Activated CD4-positive, alpha-beta memory T cell treated with anti-CD3 and anti-CD28 coated beads, Interleukin-2, amount 10 ng/mL, durations not matched to agents 7 days and 5 days (primary cell): ENCODE measurements at places on chromosomes 2 and 18. TPM values are rescaled to one million over a fixed set of nuclear protein-coding genes. Genes with fewer than 3 reads are reported as not detected.
A peak's percentile ranks its signal among the peaks of the same experiment; 100 is the strongest.

GRCh38 chr2:148674063-148675020 lies 29.8 kb downstream of the EPC2 start:
- peak; percentile 32 for DNase-seq

DNA sequence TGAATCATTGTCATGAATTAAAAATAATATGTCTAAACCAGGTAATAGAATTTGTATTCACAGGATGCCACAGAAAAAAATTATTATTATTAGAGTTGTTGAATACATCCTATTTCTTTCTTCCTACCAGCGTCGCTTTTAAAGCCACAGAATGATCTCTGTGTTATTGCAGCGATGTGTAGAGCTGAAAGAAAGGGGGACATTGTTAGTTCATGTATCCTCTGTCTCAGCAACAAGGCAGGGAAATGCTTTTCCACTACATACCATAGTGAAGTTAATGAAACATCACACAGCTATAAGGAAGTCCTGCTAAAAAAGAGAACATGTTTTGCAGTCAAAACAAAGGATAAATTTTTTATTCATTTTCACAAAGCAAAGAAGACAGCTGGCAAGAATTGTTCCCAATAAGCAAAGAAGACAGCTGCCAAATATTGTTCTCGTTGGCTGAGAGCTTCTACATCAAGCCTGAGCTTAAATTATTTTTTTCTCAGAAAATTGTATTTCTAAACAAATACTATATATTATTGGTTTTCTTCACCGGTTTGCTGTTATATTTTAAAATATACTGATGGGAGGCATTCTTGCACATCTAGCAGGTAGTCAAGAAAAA lies 1234.4 kb downstream of the SUCLG1 start:
- DNase-seq = no peak

The MSH6 gene
- total RNA-seq = 84.1 TPM

GRCh38 chr2:208627916-208628315 lies 221.3 kb downstream of the PTH2R start:
- no peak for DNase-seq

The NOL4 gene
- total RNA-seq = not detected

GRCh38 chr2:215750763-215751162 lies 262.6 kb downstream of the MREG start:
- no peak for DNase-seq

The CXCR1 gene
- total RNA-seq = 2.7 TPM

- no peak for DNase-seq
Measured at GRCh38 chr2:99662761-99663341, 173.0 kb upstream of the REV1 start.

- DNase-seq = no peak
Measured at GRCh38 chr18:56637711-56638231, 621 bp downstream of the TXNL1 start.

The SLC39A6 gene
- 22.9 TPM for total RNA-seq

- no peak for DNase-seq
Measured at GRCh38 chr2:161172901-161173540, 12.8 kb downstream of the TANK start.

- no peak for DNase-seq
Measured at GRCh38 chr18:48831802-48832201, 119.0 kb downstream of the SMAD7 start.

- no peak for DNase-seq
Measured at GRCh38 chr2:9699139-9700108, 68.6 kb upstream of the YWHAQ start.

- no peak for DNase-seq
Measured at GRCh38 chr2:139142252-139142880, 362.2 kb upstream of the NXPH2 start.

The GALNT14 gene
- total RNA-seq = not detected

DNA sequence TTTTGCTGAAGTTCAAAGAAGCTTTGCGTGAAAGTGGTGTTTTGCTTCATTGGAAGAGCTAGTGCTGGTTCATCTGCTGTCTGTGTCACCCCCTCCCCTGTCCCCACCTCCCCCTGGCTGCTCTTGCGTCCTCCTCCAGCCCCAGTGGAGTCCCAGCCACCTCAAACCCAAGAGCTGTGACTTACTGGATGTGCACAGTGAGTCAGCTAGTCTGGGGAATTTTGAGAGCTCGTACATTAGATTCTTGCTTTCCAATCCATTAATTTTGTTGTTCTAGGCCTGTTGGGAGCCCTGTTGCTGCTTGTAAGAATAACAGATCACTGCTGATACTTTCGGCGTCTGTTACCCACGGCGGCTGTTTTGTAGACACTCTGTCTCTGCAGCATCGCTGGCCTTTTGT lies 412.1 kb downstream of the TSN start:
- no peak for DNase-seq

DNA sequence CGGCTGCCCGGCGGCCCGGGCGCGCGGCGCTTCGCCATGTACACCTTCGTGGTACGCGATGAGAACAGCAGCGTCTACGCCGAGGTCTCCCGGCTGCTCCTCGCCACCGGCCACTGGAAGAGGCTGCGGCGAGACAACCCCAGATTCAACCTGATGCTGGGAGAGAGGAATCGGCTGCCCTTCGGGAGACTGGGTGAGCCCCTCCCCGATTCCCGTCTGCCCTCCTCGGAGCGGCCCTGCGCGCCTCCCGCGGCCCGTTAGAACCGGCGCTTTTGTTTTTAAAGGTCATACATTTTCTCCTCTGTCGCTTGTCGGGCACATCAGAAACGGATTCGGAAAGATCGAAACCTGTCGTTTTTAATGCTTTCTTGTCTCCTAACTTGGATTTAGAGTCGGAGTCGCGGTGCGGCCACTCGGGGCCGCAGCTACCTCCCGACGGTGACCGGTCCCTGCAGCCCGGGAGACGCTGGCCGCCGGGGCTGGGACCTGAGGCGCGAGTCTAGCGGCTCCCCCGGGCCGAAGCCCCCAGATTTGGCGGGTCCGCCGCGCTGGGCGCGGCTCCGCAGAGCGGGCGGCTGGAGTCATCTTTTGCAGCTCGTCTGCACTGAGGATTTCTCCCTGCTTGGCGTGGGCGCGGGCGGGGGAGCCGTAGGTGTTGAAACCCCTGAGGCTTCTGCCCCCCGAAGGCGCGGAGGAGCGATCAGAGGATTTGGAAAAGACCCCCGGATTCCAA lies 519 bp downstream of the TTL start:
- peak; percentile 37 for DNase-seq

DNA sequence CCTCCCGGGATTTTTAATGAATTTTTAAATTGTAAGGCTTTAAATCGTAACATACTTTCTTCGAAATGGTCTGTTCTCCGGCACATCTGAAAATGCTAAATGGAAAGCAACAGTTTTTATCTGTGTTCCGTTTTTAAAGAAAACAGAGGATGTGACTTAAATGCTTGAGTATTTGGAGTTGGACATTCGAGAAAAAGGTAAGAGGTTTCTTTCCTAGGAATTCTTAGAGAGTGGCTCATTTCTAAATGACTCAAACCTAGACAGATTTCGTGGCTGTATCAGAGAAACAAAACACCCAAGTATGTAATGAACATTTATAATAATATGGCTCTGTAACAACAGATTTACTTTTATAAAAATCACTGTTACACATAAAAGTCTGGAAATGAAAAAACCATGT lies 177.6 kb upstream of the CCDC68 start:
- no peak for DNase-seq

The LRRC30 gene
- total RNA-seq = not detected

The MOGAT1 gene
- total RNA-seq = not detected

- DNase-seq = no peak
Measured at GRCh38 chr18:23077493-23078256, 57.6 kb upstream of the CABLES1 start.

DNA sequence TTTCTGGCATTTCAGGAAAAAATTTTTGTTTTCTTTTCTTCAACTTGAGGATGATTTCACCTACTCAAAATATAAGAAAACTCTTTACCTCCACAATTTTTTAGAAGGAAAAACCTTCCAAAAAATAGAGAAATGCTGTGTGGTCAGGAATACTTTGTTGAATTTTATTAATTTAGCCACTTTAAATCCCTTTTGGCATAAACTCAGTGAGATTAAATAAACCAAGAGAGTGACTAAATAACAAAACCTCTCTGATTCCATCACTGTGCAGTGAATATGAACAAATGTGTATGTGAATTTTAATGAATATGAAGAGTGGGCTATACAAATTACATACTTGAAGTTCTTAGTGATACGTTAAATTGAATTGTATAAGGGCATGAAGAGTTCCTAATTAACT lies 25.8 kb upstream of the CYTIP start:
- DNase-seq = no peak

The TCF7L1 gene
- 0.08 TPM for total RNA-seq

The FIGN gene
- not detected for total RNA-seq

DNA sequence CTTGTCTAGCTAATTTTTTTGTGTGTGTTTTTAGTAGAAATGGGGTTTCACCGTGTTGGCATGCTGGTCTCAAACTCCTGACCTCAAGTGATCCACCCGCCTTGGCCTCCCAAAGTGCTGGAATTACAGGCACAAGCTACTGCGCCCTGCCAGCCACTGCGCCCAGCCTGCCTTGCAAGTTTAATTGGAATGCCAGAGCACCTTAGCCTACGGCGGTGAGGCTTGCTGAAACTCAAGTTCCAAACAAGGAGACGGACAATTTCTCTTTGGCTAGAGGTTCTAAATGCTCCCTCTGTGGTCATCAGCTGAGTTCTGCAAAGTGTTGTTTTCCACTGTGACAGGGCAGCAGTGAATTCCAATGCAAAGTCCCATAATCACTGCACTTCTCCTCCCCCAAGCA lies 583.4 kb downstream of the KCNJ3 start:
- no peak for DNase-seq

The IL1F10 gene
- not detected for total RNA-seq

- no peak for DNase-seq
Measured at GRCh38 chr18:2316751-2317696, 254.3 kb downstream of the METTL4 start.

- DNase-seq = no peak
Measured at GRCh38 chr2:181077128-181077709, 96.8 kb downstream of the UBE2E3 start.

GRCh38 chr2:101500860-101501259 lies 25.9 kb upstream of the RFX8 start:
- no peak for DNase-seq

DNA sequence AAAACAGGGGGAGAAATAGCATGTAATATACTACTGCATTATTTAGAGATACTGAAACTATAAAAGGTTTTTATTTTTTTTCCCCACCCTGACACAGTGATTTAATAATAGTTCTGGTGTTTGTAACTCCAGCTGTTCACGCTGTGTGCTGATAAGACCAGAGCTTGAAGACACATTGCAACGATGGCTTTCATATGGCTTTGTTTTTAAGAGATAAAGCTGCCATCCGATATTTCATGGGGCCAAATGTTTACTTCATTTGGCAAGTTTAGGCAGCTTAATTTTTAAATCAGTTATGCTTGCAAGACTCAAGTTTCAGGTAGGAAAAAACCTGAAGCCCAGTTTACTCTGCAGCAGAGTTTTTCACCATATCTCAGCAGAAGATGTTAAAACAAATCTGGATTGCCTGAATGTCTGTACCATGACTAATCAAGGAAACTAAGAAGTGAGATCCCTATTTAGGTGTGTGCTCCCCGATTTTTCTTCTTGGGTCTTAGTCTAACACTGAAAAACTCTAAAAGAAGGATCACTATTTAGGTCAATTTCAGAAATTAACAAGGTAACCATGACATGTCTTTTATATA lies 508.6 kb downstream of the PARD3B start:
- DNase-seq = no peak

GRCh38 chr2:84858123-84858522 lies 22.8 kb downstream of the TRABD2A start:
- DNase-seq = no peak

DNA sequence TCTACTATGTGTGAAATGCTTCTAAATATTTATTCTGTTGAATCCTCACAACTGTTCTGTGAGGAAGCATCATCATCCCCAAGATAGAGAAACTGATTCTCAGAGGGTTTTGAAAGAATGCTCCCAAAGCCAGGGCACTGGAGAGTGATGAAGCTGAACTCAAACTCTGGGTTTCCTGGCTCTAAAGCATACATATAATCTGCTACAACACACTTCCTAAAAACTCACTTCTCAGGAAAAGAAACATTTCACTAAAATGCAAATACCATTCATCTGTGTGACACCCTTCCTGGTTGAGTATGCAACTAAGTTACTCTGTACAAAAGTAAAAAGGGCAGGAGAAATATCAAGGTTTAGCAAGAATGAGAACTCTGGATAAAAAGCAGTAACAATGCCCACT lies 58.6 kb downstream of the GRB14 start:
- DNase-seq = no peak

The DAPL1 gene
- total RNA-seq = not detected

DNA sequence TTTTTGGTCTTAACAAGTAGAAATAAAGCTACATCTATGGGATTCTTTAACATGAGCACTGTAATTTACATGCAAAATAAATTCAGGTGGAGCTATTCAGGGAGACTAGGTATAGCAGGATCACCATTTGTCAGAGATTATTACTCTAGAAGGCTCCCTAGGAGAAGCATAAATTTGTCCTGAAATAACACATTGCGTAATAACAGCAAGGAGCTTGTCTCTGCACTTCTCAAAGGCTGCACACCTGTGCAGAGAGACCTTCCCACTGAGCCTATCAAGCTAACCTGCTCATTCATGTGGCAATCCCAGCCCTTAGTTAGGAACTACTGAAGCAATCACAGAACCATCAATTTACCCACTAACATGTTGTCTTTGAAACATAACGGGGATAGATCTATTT lies 437.4 kb upstream of the MC4R start:
- no peak for DNase-seq

DNA sequence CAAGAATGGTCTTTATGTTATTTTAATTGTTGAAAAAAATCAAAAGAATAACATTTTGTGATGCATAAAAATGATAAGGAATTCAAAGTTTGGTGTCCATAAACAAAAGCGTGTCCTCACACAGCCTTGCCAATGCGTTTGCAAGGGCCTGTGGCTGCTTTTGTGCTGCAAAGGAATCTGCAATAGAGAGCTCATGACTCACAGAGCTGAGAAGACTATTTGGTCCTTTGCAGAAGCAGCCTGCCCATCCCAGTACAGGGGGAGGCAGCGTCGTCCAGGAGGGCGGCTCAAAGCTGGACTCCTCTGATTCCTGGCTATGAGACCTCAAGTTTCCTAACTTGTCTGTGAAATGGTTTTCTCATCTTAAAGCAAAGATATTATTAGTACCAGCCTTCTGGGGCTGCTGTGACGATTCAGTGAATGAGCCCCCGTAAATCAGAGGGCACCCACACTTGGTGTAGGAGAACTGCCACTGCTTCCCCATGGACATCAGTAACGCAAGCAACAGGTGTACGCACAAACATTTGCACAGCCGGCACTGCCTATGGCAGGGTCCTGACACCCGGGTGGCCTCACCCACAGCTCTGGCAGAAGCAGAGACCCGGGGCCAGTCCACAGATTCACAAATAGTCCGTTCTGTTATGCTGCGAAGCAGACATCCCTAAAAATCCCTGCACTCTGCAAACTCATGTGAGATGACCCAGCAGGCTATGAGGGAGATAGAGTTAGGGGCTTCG lies 70.6 kb upstream of the ASAP2 start:
- DNase-seq = no peak

- no peak for DNase-seq
Measured at GRCh38 chr2:119201815-119202214, 21.8 kb upstream of the STEAP3 start.

The LINC00305 gene
- total RNA-seq = not detected
